D721Med (cell line): ENCODE measurements at places on chromosomes 6 and 20.

- no peak for DNase-seq
Observed at GRCh38 chr6:6760002-6760401, 171.5 kb downstream of the LY86 start.

- no peak for DNase-seq
Observed at GRCh38 chr6:166597711-166598440, 11.4 kb upstream of the RAMACL start.

GRCh38 chr6:53544217-53544469 lies 758 bp downstream of the GCLC start:
- DNase-seq = no peak

- DNase-seq = no peak
Observed at GRCh38 chr6:145073811-145074210, 661.5 kb downstream of the EPM2A start.

DNA sequence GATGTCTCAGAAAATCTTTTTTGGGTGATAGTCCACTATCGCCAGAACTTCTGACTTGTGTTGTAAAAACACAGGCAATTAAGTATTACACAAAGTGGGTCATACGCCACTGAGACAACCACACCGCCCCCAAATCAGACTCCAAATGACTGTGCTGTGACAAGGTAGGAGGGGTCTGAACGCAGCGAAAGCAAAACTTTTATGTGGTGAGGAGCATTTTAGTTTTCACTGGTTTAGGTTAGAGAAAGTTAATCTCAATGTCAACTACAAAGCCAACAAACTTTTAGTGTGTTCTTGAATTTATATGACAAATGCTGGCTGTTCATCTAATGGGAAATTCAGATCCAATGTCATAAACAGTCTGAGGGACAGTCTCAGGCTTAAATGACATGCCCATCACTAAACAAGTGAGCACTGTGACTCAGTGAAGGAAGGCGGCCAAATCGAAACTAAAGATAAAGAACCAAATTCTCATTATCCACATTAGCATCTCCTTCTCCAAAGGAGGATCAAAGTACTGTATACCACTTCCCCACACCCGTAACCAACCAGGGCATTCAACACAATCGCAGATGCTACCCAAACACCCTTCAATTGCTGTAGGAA lies 186.7 kb downstream of the GJA10 start:
- DNase-seq = no peak

GRCh38 chr6:151240791-151241642 lies 1.2 kb downstream of the AKAP12 start:
- DNase-seq = no peak

GRCh38 chr6:75084872-75085381 lies 120.9 kb downstream of the COL12A1 start:
- no peak for DNase-seq

DNA sequence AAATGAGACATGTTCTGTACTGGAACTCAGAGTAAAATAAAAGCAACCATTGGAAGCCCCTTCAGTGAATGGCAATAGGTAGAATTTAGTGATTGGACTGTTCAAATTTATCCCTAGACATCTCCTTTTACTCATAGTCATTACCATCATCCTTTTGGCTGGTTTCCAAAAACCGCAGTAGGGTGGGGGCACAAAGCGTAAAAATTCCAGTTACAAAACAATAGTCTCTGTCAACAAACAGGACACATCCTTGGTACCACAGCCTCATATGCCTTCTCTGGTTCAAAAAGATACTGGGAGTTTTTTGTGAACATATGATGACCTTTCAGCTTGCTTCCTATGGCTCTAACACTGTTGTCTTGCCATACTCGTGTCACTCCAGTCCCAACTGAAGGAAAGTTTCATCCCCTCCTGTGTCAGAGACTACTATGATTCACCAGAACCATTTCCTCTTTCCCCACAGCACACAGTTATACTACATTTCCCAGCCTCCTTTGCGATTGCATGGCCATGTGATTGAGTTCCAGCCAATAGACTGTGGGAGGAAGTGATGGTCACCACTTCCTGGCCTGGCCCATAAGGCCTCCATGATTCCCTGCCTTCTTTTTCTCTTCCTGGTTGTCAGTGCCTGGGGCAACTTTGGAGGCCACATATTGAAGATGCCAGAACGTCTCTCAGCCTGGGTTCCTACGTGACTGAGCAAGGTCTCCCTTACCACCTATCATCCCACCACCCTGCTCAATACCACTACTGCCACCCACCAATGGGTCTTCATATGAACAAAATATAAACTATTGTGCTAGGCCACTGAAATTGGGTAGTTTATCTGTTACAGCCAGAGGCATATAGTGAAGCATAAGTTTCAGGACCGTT lies 162.4 kb downstream of the ID4 start:
- DNase-seq = no peak

DNA sequence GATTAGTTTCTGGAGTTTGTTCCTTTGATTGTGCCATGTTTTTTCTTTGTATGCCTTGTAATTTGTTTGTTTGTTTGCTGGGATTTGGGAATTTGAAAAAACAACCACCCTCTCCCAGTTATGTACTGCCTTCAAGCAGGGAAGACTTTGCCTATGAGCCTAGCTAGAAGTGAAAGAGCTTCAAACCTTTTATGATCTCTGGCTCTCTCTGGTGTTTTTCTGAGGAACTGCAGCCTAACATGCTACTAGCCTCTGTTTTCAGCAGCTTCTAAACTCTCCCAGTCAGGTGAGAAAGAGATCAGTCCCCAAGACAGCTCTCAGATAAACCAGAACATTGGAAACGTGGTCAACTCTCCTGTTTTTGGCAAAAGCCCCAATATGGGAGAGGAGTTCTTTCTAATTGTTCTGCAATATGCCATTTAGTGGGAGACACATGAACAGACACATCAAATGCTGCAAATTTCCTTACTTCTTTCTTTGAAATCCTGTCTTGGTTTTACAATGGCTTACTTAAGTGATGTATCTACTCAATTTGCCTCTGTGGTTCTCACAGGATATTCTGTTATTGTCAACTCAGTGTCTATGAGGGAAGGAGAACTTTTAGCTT lies 58.9 kb upstream of the SERINC1 start:
- DNase-seq = no peak

- DNase-seq = no peak
Observed at GRCh38 chr6:30074331-30075093, 1.1 kb downstream of the RNF39 start.

DNA sequence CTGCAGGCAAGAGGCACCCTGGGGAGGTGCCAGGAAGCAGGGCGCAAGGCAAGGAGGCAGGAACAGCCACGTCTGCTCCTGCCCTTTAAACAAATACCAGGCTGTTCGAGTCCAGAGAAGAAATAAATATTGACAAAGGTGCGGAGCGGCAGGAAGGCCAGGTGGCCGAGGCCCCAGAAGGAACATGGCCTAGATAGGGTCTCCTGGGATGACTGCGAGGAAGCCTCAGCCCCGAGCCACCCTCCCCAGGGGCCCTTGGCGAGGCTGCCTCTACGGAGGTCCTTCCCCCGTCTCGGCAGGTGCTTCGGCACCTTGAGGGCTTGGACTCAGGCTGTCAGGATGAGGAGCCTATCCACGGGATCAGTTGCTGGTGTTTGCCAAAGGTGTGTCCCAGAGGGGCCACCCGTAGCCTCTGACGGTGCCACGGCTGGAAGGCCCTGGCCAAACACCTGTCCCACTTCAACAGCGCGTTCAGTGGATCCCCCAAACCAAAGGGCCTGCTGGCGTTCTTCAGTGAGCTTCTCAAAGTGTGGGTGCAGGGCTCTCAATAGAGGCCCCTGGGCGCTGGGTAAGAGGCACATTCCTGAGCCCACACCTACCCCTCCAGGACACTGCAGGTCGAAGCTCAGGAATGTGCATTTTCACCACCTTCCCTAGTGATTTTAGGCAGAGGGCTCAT lies 39.8 kb downstream of the SNX5 start:
- DNase-seq = no peak

- no peak for DNase-seq
Observed at GRCh38 chr6:151242420-151242861, 2.7 kb downstream of the AKAP12 start.

DNA sequence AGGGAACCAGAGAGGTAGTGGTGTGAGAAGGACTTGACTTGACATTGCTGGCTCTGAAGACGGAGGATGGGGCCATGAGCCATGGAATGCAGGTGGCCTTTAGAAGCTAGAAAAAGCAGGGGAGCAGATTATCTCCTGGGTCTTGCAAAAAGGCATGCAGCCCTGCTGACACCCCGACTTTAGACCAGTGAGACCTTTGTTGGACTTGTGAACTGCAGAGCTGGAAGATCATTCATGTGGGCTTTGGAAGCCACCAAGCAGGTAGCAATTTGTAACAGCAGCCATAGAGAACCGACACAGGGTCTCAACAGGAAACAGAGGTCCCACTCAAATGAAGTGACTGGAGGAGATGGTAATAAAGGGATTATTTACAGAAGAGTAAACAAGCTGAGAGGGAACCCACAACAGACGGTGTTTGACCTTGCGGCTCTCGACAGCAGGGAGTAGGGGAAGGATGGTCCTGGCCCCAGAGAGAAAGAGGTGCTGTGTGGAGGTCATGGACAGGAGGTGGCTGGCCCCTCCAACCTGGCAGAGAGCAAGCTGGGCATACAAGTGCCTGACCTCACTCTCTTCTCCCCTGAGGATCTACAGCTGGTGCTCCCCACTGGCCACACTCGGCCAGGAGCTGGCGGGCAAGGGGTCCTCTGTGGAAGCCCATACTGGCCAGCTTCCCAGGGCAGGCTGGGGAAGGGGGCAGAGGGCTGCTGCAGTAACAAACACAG lies 43.9 kb downstream of the SLC22A23 start:
- no peak for DNase-seq

DNA sequence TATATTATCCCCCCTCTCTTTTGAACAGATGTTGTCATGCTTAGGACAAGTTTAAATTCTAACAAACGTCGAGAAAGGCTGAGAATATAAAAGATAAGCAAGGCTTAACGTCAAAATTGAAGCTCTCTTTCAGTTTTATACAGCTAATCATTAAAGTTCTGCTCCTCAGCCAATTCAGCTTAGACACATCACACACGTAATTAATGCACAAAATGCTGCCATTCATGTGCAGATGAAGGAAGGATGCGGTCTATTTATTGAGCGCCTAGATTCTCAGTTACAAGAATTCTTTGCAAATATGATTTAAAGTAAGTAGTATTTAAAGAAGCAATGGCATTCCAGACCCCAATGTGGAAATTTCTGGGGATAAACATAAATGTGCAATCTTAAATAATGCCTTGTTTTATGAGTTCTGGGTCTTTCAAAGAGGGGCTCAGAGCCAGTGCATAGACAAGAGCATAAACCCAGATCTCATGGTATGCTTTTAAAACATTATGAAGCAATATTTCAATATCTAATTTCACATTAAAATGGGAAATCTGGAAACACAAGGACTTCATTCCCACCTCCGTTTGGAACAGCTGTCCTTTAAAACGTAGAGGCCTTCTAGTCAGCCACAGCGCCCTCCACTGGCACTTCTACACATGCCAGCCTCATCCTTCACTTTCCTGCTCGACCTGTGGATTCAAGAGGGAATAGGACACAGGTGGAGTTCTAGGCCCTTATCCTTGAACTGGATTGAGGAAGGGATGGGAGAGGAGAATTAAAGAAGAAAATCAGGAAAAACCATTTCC lies 85.8 kb downstream of the LYRM4 start:
- DNase-seq = no peak

GRCh38 chr6:35736253-35736894 lies 458 bp upstream of the ARMC12 start:
- DNase-seq = peak; percentile 75

DNA sequence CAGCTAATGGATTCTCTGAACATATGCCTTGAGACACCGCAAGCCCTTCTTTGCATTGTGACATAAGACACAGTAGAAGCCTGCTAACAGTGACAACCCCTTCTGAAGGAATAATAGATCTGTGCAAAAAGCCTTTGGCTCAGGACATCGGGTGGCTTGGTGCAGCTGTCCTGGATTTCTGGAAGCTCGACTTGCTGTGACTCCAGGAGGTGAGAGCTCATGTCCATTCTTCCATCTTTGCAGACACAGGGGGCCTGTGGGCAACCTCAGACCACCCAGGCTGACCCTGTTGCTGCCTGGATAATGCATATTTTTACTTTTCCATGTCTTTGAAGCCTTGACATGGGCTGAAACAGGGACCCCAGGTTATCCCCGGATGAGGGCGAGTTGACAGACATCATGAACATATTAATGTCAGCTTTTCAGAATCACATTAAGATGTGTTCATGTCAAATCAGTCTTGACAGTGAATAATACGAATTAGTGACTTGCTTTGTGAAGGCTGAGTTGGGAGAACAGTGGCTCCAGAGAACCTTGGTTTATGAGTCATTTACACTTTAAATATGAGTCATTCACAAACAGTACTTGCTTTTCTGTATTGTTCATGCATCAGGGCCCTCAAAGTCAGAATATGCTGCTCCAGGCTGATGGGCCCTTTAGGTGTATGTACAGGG lies 66.8 kb upstream of the IYD start:
- no peak for DNase-seq

DNA sequence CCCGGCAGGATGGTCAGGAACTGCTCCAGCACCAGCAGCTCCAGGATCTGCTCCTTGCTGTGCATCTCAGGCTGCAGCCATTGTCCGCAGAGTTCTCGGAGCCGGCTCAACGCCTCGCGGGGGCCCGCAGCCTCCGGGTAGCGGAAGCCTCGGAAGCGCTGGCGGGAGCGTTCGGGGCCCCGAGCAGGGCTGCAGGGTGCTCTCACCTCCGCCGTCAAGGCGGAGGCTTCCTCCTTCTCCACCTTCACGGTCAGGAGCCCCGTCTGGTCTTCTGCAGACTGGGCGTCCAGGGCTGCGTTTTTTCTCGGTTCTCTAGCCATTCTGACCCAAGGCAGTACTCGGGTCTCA lies 434 bp downstream of the ZKSCAN4 start:
- no peak for DNase-seq

DNA sequence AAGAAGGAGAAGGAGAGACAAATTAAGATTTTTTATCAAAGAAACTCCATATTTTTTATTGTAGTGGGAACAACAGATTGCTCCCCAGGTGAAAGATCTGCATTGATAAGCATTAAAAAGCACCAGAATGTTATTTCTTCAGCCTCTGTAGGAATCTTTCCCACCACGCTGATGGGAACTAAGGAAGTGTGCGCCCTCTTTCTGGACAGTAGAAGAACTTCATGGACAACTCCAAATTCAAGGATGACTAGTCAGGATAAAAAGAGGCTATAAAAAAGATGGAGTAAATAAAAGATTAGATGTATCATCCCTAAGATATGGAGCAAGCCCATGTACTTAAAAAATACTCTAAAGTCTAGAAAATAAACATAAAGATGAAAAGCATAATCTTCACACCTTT lies 45.8 kb upstream of the PAK5 start:
- DNase-seq = no peak

DNA sequence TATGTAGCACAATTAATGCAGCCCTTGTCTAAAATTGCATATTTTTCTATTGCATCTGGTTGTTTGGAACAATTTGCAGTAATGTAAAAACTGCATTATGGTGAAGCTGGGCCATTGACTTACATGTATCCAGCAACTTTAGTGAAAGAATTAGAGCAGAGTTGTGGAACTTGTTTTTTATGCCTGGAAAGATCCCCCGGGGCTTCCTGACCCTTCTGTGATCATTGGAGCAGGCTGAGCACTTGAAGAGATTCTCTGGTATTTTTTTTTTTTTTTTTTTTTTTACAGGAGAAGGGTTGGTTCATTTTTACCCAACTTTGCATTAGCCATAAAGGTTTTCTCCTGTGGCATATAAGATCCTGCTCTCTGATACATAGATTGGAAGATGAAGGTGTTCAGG lies 45.0 kb downstream of the LIN28B start:
- DNase-seq = no peak

GRCh38 chr6:137927777-137928218 lies 60.7 kb downstream of the TNFAIP3 start:
- no peak for DNase-seq
